ENCODE measurements at places on chromosomes 2 and 18.

GRCh38 chr2:65032019-65032975 lies 23.9 kb upstream of the CEP68 start:
- no peak for DNase-seq

GRCh38 chr2:40450796-40451430 lies 977 bp downstream of the SLC8A1 start:
- DNase-seq, result no peak

- no peak for DNase-seq
Measured at GRCh38 chr2:74702001-74702715, 48.1 kb downstream of the SEMA4F start.

- DNase-seq, result peak; percentile 77
Measured at GRCh38 chr2:54560146-54560881, 104.2 kb downstream of the SPTBN1 start.

DNA sequence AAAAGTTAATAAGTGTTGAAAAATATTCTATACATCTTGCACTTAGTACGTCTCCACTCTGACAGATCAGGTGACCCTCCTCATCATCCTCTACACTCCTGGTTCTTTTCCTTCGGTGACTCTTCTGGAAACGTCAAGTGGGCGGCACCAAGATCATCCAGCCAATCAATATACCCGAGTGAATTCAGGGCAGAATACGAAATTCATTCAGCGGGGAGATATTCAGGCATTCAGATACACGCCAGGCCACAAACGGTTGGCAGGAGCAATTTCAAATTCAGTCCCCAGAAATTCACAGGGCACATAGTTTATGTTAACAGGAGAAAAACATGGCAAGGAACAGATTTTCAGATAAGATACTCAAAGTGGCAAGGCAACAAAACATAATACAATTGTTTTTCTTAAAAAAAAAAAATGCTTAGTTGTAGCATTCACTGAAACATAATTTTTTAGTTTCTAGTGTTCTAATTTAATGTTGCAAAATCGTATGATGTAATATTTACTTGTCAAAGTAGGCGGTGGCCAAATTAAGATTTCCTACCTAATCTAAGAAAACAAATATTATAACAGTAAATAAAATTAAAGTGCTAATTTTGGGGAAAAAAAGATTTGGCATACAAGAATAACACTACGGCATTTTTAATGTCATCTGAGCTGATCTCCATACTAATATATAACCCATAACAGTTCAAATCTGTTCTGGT lies 4.2 kb downstream of the CLK1 start:
- no peak for DNase-seq
